NCI-H1048 (cell line): ENCODE measurements at places on chromosomes 16 and 17.

GRCh38 chr16:68774982-68775634, 38.0 kb downstream of the CDH1 start:
- DNase-seq: no peak

GRCh38 chr16:52141871-52142270, 405.1 kb downstream of the TOX3 start:
- no peak for DNase-seq

GRCh38 chr16:425740-426114, 278 bp downstream of the RAB11FIP3 start:
- no peak for DNase-seq

DNA sequence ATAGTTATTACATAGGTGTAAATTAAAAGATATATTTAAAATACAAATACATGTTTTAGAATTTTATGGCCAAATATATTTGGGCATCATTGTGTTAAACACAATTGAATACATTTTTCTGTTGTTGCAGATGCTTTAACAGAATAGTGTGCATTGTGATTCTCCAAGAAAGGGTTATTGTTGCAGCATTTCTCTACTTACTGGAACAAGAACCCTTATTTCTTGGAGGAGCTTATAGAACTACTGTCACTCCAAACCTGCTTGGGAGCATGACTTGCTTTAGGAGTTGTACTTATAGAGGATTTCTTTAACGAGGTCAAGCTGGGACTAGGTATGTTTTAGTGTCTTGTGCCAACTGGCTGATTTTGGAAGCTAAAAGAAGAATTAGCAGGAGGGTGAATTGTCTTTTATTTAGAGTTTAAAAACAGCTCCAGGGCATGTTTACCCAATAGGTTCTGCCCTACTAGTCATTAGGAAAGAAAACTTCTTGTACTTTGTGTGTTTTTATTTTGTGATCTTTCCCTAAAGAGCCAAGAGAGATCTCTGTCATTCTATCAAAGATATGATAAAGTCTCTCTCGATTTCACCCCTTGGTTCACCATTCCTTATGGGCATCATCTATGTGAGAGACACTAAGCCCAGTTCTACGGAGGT, 279.8 kb upstream of the SALL1 start:
- DNase-seq: no peak

GRCh38 chr17:70813355-70813930, 644.1 kb downstream of the KCNJ2 start:
- DNase-seq: no peak

GRCh38 chr17:15340966-15341365, 431 bp downstream of the TEKT3 start:
- DNase-seq: no peak

- DNase-seq: no peak
Measured at GRCh38 chr16:81866820-81867440, 87.8 kb downstream of the PLCG2 start.

DNA sequence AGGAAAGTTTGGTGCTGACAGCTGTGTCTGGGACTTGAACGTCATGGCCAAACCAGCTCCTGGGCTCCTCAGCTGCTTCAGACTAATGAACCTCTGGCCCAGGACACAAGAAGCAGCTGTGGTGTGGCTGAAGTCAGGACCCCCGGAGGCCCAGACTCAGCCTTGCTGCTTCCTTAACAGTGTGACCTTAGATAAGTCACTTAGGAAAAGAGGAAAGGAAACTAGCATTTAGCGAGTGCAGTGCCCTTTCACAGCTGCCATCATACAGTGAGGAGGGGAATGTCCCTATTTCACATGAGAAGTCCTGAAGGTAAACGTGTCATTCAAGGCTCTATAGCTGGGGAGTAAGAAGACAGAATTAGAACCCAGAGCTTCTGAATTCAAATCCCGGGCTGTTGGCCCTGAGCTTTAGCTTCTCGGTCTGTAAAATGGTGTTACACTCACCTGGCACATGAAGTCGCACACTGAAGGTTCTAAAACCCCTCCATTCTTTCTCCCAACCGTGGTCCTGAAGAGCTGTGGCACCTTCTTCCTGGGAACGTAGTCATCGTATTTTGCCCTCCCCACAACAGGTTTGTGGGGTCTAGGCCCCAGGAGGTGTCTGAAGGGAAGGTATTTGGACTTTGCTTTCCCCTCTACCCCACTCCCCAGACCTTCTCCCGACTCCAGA, 910 bp upstream of the RAMP2 start:
- no peak for DNase-seq

DNA sequence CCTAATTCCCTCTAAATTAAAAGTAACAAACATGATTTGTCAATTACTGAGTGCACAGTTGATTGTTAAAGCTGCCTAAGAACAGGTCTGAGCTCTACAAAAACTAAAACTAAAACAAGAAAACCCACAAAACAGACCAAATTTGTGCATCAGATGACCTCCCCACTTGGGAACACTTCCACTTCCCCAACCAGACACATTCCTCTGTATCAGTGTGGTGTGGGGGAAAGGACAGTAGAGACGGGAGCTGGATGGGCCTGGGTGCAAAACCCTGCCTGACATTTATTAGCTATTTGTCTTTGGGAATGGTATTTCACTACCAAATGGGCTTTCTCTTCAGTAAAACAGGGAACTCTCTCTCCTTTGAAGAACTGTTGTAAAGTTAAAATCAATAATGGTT, 29.8 kb downstream of the STAT3 start:
- DNase-seq: no peak

GRCh38 chr17:55116440-55116914, 147.9 kb downstream of the STXBP4 start:
- no peak for DNase-seq

DNA sequence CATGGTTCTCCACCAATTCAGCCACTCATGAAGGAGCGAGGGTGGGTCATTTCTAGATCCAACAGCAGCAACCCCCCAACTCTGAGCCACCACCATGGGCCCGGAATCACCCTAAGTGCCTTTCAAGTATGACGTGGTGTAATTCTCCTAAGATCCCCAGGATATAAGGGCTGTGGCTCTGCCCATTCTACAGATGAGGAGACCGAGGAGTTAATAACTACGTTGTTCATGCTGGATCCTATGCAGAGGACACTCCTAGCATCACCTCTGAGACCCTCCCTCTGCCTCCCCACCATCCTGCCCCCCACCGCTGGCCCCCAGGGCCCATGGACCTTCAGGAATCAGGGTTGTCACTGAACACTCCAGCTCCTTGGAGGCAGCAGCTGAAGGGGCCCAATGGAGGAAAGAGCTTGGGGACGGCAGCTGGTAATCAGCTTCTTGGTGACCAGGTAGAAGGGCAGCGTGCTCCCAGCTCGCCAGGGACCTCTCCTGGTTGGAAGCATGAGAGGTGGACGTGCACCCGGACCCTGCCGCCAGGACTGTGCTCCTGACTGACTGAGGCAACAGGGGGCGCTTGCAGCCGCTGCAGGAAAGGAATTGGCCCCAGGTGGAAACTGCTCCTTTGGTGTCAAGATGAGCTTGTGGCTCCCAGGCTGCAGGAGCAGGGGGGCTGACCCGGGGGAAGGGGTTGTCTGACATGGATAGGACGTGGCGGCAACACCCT, 28.2 kb upstream of the CACNG1 start:
- no peak for DNase-seq

DNA sequence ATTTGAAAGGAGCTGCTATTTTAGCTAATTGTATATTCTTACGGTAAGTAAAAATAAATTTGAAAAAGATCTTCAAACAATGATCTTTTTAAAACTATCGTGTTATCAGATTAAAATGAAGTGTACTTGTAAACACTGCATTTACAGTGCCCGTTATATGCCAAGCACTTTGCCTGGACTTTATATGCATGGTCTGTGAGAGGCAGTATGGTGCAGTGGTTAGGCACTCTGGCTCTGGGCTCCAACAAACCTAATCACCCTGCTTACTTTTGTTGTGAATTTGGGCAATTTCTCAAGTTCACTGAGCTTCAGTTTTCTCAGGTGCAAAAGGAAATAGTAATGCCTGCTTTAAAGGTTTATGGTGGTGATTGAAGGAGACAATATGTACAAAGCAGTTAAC, 1.4 kb downstream of the PMP22 start:
- no peak for DNase-seq

- no peak for DNase-seq
Measured at GRCh38 chr17:7562208-7562605, 488 bp downstream of the SENP3 start.

DNA sequence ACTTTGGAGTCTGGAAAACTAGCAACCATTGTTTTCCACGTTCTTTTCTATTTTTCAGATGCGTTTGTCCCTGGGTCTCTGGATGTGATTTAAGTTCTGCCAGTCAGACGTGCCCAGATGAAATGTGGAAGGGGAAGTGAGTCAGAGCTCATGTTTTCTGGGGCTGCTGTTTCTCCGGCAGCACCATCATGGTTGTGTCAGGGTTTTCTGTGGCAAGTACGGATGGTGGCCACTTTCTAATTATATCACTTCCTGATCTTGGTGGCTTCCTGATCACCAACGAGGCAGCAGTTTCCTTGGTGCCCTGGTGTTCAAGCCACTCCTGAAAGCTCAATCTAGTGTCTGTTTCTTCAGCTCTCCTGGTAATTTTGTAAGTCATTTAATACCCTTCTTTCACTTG, 31.4 kb upstream of the PMFBP1 start:
- DNase-seq: no peak

- DNase-seq: no peak
Measured at GRCh38 chr17:75876938-75877751, 1.2 kb downstream of the TRIM47 start.

DNA sequence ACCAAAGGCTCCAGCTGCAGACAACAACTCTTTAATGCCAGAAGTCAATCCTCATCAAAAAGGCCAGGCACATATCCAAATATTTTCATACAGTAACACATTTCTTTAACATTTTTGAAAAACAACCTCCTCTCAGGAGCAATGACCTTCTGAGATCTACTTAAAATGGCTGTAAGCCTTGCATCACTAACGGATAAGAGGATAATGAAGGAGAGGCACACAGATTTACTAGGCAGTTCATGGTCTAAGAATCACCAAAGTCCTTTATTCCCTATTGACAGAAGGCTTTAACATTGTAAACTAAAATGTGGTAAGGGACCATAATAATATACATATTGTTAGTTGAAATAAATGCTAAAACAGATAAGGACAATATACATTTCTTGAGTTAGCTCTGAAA, 114.7 kb downstream of the USP32 start:
- DNase-seq: no peak

- no peak for DNase-seq
Measured at GRCh38 chr16:67549240-67549639, 13.1 kb upstream of the CTCF start.

DNA sequence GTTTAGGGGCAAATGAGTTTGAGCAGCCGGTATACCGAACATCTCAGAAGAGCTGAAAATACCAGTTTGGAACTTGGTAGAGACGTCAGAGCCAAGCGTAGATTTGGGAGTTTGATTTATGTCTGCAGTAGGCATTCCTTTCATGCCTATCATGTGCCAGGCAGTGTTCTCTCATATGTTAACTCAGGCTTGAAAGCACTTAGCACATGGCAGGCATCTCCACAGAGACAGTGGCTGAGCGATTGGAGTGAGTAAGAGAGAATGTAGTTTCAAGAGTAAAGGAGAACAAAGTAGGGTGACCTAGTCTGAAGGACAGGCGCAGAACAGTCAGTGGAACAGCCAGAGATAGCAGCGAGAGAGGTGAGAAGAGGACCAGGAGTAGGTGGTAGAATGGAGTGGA, 207.0 kb downstream of the FTO start:
- no peak for DNase-seq
